ENCODE measurements at places on chromosomes 1 and 21.

GRCh38 chr1:113192242-113192641 is 119.2 kb downstream of the LRIG2 start:
- DNase-seq = no peak

GRCh38 chr1:66413136-66413837 is 120.7 kb upstream of the SGIP1 start:
- no peak for DNase-seq

GRCh38 chr1:213122514-213122929 is 71.5 kb downstream of the RPS6KC1 start:
- peak; percentile 89 for DNase-seq

DNA sequence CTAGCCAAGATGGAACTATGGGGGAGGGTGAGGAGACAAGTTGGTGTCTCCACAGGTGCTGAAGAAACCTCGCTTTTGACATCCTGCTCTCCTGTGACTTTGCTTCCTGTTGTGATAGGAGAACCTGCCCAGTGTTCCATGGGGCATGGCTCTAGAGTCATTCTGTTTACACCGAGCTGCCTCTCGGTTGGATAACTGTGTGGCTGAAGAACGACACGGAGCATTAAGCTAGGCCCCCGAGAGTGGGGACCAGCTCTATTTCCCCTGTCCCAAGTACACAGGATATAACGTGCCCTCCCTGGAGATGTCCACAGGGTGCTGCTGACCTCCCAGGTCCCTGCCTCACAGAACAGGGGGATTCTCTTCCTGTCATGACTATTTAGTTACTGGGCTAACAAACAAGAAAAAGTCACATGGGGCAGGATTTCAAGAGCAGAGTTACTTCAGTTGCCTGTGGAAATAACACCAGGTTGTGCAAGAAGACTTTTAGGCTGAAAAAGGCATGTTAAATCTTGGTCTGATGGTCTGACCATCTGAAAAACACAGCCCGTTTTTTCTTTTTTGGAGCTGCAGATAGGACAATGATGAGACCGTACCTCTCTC is 29.4 kb upstream of the PPP2R5A start:
- DNase-seq = no peak

- no peak for DNase-seq
These were observed 225.7 kb downstream of the KCNH1 start for GRCh38 chr1:210908257-210908656.

DNA sequence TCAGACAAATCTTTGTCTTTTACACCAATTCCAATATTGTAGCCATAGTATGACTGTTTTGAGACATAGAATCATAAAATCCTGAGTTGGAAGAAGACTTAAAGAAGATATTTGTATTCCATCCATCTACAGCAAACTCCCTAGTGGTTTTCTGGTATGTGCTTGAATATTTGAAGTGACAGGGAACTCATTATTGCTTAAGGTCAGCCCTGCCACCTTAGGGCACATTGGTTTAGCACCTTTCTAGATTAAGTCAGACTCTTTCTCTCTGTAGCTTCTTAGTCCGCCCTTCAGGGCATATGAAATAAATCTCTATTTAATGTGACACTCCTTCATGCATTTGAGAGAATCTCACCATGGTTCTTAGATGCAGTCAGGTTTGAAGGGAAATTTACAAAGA is 49.8 kb downstream of the PTGER3 start:
- DNase-seq = no peak

DNA sequence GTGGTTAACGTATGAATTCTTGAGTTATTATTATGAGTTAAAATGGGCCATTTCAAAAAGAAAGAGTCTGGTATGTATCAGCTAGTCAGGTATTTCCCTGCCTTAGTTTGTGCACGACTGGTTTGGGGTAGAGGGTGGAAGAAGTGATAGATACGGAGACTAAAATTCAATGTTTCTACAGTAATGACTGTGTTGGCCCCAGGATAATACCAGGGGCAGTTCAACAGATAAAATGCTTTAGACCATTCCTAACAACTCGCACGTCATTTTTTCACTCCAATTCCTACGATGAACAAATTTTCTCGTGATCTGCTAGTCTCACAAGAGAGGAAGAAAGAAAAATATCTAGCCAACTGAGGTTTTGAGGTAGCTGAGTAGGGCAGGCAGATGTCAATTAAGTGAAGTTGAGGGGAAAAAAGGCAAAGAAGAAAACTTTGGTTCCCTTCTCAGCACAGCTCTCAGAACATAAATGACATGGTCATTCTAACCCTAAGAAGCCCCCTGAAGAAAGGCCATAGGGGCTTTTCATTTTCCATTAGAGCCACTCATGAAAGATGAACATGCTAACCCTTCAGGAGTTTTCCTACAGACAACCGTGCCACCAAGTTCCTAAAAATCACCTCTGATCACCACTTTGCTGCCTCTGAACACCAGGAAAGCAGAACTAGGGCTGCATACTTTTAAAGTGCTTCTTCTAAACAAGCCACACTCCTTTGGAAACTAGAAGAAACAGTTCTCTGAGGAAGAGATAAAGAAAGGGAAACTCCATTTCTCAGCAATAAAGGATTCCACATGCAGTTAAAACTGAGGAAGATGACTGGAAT is 5.6 kb downstream of the MCOLN2 start:
- DNase-seq = no peak

GRCh38 chr1:90175490-90176167 is 180.7 kb downstream of the ZNF326 start:
- no peak for DNase-seq
